ENCODE measurements at places on chromosomes 5 and 9. TPM values are rescaled to one million over a fixed set of nuclear protein-coding genes. Genes with fewer than 3 reads are reported as not detected.

The TMEM232 gene
- total RNA-seq, result 8.1 TPM

The OLFML2A gene
- total RNA-seq, result 110 TPM

The TBCA gene
- 127 TPM for total RNA-seq

The WHRN gene
- total RNA-seq, result 5.3 TPM

The EFNA5 gene
- 18.5 TPM for total RNA-seq

The IL31RA gene
- not detected for total RNA-seq

The HTR1A gene
- not detected for total RNA-seq

The CETN3 gene
- total RNA-seq, result 29.7 TPM

The SLC34A3 gene
- not detected for total RNA-seq

The KIF24 gene
- total RNA-seq, result 1.1 TPM

- no peak for DNase-seq
Observed at GRCh38 chr5:160567031-160567705, 145.5 kb downstream of the PTTG1 start.

- DNase-seq, result peak; percentile 85
Observed at GRCh38 chr9:16705111-16705604, 165.3 kb downstream of the BNC2 start.

DNA sequence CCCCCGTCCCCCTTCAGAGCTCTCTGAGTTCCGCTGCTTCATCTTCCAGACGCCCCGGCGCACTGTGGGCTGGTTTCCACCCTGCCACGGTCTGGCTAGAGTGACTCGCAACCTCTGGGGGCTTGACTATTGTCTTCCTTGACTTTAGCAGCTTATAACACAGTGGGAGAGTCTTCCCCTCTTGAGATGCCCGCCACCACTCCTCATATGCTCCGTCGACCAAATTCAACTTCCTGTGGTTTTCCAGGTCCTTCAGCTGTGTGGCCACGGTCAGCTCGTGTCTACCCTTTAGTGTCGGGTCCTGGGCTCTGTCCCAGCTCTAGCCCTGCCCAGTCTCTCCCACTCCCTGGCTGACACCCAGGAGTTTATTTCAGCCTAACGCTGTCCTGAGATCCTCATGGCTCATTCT is 28.2 kb upstream of the NCS1 start:
- no peak for DNase-seq

DNA sequence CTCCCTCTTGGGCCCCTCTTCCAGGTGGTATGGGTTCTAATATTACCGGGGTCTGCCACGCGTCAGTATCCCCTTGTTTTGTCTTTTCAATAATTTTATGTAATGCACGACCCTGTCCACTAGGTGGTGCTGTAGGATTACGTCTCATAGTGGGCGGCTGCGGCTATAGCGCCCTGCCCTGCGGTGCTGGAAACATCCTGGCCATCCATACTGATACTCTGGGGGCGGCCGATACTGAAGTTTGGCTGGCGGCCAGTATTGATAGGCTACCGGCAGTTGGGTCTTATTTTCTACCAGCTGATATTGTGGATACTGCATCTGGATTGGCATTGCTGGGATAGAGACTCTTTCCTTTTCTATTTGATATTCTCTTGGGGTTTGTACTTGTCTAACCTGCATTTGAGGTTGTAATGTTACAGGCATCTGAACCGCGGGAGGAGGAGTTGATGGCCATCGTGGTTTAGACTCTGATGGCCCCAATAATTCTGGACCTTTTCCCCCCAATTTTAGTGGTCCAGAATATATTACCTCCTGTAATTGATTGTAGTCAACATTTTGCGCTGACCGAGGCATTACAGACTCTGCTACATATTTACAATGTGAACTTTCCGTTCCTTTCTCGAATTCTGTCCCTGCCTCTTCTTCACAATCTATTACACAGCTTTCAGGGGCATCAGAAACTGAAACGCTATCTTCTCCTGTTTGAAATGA is 3.3 kb upstream of the TMEM141 start:
- DNase-seq, result no peak

- no peak for DNase-seq
Observed at GRCh38 chr9:90943341-90943740, 141.7 kb downstream of the SYK start.

- DNase-seq, result no peak
Observed at GRCh38 chr5:101785090-101785489, 511.0 kb downstream of the SLCO4C1 start.

DNA sequence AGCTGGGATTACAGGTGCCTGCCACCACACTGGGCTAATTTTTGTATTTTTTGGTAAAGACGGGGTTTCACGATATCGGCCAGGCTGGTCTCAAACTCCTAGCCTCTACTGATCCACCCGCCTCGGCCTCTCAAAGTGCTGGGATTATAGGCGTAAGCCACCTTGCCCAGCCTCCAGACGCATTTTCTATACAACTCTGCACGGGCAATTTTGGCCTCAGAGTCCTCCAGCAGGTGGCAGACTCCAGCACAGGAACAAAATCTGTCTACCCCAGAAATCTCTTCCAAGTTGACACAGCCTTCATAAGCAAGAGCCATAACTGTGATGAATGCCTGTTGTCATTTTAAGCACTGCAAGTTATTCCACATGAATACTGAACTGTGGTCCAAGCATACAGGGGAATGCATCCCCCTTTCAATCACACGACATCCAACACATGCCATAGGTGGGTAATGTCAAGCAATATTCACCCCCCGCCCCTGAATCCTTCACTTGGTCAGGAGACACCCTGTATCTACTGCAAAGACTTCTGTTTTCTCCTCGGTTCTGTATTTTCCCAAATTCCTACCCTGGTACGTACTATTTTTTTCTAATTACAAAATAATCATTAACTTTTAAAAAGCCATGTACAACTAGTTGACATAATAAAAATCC is 50.8 kb downstream of the ALDH7A1 start:
- no peak for DNase-seq

GRCh38 chr5:96329886-96330529 is 103.0 kb downstream of the PCSK1 start:
- no peak for DNase-seq

DNA sequence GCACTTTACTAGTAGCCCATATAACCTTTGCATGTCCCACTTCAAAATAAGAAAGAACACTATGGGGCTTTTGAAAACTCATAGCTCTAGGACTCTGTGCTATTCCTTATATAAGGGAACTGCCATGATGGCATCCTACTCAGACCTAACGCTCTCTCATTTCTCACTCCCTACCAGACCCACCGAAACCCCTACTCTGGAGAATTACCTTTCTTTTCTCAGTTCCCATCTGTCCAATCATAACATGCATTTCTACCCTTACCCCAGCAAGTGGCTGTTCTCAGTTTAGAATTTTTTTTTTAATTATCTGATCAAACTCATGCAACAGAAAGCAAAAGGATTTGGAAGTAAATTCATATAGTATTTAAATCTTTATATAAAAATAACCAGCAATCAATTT is 27.3 kb downstream of the CARNMT1 start:
- no peak for DNase-seq

DNA sequence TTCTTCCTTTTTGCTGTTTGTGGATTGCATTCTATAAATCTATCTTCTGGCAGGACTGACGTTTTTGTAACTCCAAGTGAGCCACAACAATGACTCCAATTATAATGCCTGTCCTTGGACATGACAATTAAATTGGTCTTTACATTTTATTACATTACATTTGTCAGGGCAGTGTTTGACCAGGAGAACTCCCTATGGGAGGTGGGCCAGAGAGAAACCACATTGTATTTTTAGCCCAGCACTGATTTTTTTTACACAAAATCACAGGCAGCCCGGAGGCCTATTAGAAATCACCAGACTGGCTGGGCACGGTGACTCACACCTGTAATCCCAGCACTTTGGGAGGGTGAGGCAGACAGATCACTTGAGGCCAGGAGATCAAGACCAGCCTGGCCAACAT is 99.1 kb upstream of the SMC5 start:
- DNase-seq, result no peak

DNA sequence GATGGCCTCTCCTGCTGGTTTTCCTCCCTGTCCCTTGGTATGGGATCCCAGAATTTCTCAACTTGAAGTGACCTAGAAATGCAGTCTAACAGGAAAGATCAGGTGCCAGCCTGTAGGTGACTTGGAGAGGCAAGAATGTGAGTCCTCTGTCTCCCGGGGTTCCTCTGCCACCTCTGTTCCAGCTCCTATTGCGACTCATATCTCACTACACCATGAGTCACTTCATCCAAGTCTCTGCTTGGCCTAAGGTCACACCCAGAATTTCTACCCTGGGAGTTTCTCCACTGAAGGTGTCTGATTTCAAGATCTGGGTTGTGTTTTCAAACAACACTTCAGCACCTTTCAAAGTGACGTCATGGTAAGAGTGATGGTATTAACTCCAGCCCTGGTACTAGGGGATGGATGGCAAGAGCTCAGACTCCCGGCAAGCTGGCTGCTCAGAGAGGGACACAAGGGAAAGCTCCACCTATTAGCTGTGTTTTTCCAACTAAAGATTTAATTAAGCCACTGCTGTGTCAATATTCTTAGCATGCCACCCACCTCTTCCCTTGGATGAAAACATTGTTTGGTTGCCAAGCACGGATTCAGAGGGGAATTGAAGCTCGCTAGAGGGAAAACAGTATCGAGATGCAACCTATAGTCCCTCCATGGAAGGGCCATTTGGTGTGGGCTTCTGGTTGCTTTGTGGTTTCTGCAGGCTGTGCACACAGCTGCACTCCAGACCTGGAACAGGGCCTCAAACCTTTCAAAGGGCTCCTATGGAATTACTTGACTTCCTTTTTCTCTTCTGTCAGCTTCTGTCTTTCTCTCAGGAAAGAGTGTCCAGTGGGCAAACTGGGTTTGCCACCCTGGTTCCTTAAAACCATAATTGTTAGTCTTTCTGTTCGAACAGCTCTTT is 205.7 kb downstream of the GAS1 start:
- no peak for DNase-seq

DNA sequence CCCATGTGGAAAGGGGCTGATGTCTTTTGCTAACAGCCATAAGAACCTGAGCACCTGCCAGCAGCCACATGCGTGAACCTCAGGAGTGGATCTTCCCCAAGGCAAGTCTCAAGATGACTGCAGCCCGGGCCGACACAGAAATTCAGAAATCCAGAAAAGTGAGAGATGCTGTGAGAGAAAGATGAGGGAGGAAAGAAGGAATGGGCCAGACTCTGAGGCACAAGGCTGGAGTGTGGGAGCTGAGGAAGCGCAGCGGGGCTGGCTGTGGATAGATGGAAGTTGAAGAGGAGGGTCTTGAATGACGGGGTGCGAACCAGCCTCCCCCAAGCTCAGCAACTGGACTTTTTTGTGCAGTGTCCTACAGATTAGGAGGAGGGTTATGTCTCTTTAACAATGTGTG is 337.8 kb downstream of the GADD45G start:
- DNase-seq, result no peak

DNA sequence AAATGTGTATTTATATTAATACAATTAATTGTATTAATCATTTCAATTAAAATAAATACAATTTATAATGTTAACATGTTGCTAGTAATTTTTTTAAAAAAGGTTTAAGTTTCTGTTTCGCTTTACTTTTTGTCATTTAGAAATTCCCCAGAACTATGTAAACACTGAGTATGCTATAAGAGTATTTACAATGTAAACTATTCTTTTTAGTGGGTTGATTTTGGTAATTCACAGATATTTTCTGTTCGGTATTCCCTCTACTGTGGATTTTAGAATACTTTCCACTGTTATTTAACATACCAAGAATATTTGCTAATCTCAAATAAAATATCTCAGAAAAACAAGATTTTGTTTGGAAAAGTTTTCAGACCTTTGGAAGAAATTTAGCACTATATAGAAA is 1564.4 kb downstream of the EFNA5 start:
- DNase-seq, result no peak

- DNase-seq, result peak; percentile 67
Observed at GRCh38 chr5:93580927-93581445, at the start of gene NR2F1-AS1. NR2F1-AS1 (minus strand) TSS chr5:93581219.

DNA sequence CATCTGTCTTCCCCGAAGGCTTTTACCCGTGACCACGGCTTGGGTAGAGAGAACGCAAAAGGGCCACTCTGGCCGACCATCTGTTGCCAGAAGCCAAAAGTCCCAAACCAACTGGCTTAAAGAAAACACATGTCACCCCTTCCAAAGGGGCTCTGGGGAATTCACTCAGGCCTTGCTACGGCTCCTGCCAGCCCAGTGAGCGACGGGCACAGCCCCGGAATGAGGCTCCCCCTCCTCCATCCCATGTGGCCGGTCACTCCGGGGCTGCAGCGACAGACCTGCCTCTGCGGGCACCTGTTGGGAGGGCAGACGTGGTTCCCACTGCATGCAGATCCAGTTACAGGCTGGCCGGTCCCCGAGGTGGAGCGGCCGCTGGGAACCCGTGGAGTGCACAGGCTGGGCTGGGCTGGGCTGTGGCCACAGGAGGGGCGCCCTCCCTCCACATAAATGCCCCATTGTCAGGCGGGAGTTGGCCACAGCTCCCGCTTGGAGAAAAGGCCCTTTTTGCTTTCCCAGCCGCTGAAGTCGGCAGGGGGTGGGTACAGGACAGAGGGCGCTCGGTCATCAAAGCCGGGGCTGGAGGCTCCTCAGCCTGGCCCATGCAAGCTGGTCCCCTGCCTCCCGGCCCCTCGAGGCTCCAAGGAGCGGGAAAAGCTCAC is 19.9 kb downstream of the NOTCH1 start:
- DNase-seq, result no peak

- no peak for DNase-seq
Observed at GRCh38 chr5:31847354-31847753, 208.4 kb downstream of the PDZD2 start.

DNA sequence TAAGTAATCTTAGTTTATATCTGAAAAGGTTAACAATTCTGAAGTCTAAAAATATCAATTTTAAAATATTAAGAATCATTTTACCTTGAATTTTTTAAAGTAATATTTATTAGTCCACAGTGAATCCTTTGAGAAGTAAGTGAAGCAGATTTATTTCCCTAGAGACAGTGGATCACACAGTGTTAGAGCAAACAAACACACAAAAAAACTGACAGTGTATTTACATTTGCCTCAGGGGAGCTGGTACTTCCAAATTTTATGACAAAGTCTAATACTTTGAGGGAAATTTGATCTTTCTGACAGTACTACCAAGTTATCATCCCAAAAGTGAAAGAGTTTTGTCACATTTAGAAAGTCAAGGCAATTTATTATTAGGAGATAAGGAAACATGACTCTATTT is 1750.6 kb upstream of the CDH9 start:
- no peak for DNase-seq

- no peak for DNase-seq
Observed at GRCh38 chr5:179436321-179437122, 91.3 kb upstream of the ADAMTS2 start.

- no peak for DNase-seq
Observed at GRCh38 chr5:84227236-84227635, 157.4 kb downstream of the EDIL3 start.

DNA sequence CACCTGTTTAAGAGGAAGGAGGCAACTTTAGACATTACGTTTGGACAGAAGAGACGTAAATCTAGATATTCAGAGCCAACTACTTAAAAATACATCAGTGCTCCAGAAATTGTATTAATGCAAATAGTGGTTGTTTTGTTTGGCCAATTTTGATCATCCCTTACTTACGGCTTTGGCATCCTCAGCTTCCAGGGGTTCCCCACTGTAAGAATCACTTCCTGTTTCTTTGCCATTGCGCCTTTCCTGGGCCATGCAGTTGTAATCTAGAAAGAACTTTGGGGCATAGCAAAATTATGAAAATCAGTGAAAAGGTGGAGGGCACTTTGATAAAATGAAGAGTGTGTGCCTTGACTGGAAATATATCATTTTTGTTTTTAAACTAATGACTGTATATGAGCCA is 537.2 kb upstream of the TLE4 start:
- DNase-seq, result no peak
